Right lobe of liver (tissue), 6 donors: ENCODE measurements at places on chromosomes 3 and 15. TPM values are rescaled to one million over a fixed set of nuclear protein-coding genes. Genes with fewer than 3 reads are reported as not detected.

- no peaks in the 10 kb centered on the region for H3K27me3 ChIP-seq
- no peak for DNase-seq
- H3K27ac ChIP-seq: no peak overlapping the region
- no peaks in the 10 kb centered on the region for H3K36me3 ChIP-seq
- no peaks in the 10 kb centered on the region for H3K4me1 ChIP-seq
- H3K4me3 ChIP-seq: no peak overlapping the region
These were observed 53.4 kb downstream of the IL20RB start for GRCh38 chr3:137011153-137011552.

DNA sequence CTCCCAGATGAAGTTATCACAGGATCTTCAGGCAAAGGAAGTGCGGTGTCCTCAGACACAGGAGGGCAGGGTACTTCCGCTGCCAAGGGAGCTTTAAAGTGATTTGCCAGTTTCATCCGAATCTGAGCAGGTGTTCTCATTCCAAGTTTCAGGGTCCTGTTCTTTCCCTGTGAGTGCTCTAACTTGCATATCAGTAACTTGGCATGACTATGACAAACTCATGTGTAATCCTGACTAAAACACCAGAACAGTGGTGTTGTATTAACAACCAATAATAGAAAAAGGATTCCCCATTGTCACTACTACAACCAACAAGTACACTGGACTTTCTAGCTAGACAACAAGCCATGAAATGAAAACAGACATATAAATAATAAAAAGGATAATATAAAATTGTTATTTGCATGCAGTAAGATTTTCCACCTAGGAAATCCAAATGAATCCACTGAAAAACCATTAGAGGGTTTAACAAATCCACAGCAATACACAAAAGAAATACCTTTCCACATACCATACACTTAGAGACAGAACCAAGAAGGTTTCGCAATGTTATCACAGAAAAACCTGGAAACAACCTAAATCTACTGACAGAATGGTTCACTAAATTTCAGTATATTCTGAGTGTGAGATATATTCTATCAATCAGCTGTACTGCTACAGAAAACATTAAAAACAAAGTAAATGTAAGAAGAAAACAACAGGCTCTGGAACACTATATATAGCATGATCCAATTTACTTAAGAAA lies 40.9 kb upstream of the RPL35A start:
- no peaks in the 10 kb centered on the region for H3K36me3 ChIP-seq
- no peak overlapping the region for H3K4me3 ChIP-seq
- no peak overlapping the region for H3K27ac ChIP-seq
- H3K27me3 ChIP-seq: no peaks in the 10 kb centered on the region

GRCh38 chr3:49471856-49472495 lies 1.9 kb downstream of the DAG1 start:
- no peak for DNase-seq
- no peaks in the 10 kb centered on the region for H3K27me3 ChIP-seq
- H3K36me3 ChIP-seq: no peaks in the 10 kb centered on the region
- H3K4me3 ChIP-seq: peak overlapping the region; percentile 96
- peak overlapping the region; percentile 88 for H3K27ac ChIP-seq
- no peaks in the 10 kb centered on the region for H3K4me1 ChIP-seq

ROPN1 gene
- not detected for total RNA-seq

- H3K4me3 ChIP-seq: peak within 1 kb of the TSS; percentile 34
- DNase-seq: no peak
- H3K36me3 ChIP-seq: no peaks in the 10 kb centered on the region
- no peaks in the 10 kb centered on the region for H3K27me3 ChIP-seq
- no peak within 1 kb of the TSS for H3K27ac ChIP-seq
- no peaks in the 10 kb centered on the region for H3K4me1 ChIP-seq
These were observed at the start of gene KBTBD12 for GRCh38 chr3:127915115-127915936. Gene KBTBD12 (plus strand): TSS chr3:127915232. CDS start chr3:127923062, 7,830 bp downstream.

DNA sequence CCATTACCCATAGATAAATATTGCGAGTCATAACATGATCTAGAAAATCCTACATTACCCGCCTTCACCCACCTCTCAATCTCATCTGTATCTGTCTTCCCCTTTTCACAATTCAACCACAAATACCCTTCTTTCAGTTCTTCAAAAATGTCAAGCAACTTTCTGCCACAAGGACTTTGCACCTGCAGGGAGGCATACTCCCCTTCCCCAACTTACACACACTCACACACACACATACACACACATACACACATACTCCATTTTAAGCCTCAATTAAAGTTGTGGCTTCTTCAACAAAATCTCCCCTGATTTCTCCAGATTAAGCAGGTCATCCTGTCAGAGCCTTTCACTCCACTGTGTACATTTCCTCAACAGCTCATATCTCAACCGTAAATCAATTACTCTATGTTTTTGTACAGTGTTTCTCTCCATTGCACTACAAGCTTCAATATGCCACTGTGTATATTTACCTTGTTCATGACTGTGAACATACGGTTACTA lies 33.1 kb upstream of the CCDC50 start:
- H3K4me1 ChIP-seq: no peaks in the 10 kb centered on the region
- no peak overlapping the region for H3K4me3 ChIP-seq
- H3K27ac ChIP-seq: no peak overlapping the region
- no peaks in the 10 kb centered on the region for H3K36me3 ChIP-seq
- H3K27me3 ChIP-seq: no peaks in the 10 kb centered on the region
- DNase-seq: no peak

NOX5 gene
- 0.06 TPM for total RNA-seq

GOLGA8G gene
- not detected for total RNA-seq

- H3K4me1 ChIP-seq: no peaks in the 10 kb centered on the region
- no peak for DNase-seq
- no peak overlapping the region for H3K27ac ChIP-seq
- H3K4me3 ChIP-seq: no peak overlapping the region
- no peaks in the 10 kb centered on the region for H3K27me3 ChIP-seq
These were observed 119.3 kb downstream of the RFX7 start for GRCh38 chr15:56124391-56124790.

- DNase-seq: no peak
- no peak overlapping the region for H3K27ac ChIP-seq
- no peaks in the 10 kb centered on the region for H3K36me3 ChIP-seq
- H3K27me3 ChIP-seq: no peaks in the 10 kb centered on the region
- H3K4me1 ChIP-seq: no peaks in the 10 kb centered on the region
These were observed 65.7 kb upstream of the FRMD4B start for GRCh38 chr3:69451594-69451993.

SLC6A20 gene
- total RNA-seq: 0.07 TPM

- H3K4me3 ChIP-seq: no peak overlapping the region
- no peak overlapping the region for H3K27ac ChIP-seq
- H3K4me1 ChIP-seq: peaks cover 15% of the 10 kb centered on the region
- no peaks in the 10 kb centered on the region for H3K36me3 ChIP-seq
- no peaks in the 10 kb centered on the region for H3K27me3 ChIP-seq
- no peak for DNase-seq
These were observed 39.1 kb downstream of the SEMA5B start for GRCh38 chr3:122988508-122988907.

NAA80 gene
- 2.5 TPM for total RNA-seq

DNA sequence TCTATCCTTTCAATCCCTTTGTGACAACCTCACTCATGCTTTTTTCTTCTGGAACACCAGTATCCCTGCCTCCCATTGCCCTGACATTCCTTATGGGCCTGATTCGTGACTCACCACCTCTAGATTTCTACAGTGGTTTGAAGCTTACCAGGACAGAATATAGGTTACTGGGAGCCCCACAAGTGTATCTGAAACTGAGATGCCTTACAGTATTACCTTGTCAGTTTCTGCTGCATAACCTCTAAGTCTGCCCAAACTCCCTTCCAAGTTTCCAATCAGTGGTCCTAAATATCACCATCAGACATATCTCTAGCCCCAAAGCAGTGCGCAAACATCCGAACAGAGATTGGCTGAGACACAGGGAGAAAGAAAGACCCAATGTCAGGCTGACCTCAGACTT lies 5.6 kb downstream of the CPB1 start:
- H3K4me1 ChIP-seq: no peaks in the 10 kb centered on the region
- H3K4me3 ChIP-seq: no peak overlapping the region
- H3K36me3 ChIP-seq: no peaks in the 10 kb centered on the region
- no peaks in the 10 kb centered on the region for H3K27me3 ChIP-seq
- H3K27ac ChIP-seq: no peak overlapping the region
